ENCODE measurements at places on chromosomes 7 and 10. TPM values are rescaled to one million over a fixed set of nuclear protein-coding genes. Genes with fewer than 3 reads are reported as not detected.

- no peaks in the 10 kb centered on the region for H3K36me3 ChIP-seq
- H3K27ac ChIP-seq, result no peak overlapping the region
- H3K27me3 ChIP-seq, result peaks cover 21% of the 10 kb centered on the region
- no peak for DNase-seq
- no peak overlapping the region for H3K4me3 ChIP-seq
These were observed 102.3 kb upstream of the FAM171A1 start for GRCh38 chr10:15473396-15473767.

- no peaks in the 10 kb centered on the region for H3K4me1 ChIP-seq
- no peak overlapping the region for H3K27ac ChIP-seq
- no peak for DNase-seq
- H3K36me3 ChIP-seq, result no peaks in the 10 kb centered on the region
These were observed 55.8 kb downstream of the BICC1 start for GRCh38 chr10:58568428-58568935.

DNA sequence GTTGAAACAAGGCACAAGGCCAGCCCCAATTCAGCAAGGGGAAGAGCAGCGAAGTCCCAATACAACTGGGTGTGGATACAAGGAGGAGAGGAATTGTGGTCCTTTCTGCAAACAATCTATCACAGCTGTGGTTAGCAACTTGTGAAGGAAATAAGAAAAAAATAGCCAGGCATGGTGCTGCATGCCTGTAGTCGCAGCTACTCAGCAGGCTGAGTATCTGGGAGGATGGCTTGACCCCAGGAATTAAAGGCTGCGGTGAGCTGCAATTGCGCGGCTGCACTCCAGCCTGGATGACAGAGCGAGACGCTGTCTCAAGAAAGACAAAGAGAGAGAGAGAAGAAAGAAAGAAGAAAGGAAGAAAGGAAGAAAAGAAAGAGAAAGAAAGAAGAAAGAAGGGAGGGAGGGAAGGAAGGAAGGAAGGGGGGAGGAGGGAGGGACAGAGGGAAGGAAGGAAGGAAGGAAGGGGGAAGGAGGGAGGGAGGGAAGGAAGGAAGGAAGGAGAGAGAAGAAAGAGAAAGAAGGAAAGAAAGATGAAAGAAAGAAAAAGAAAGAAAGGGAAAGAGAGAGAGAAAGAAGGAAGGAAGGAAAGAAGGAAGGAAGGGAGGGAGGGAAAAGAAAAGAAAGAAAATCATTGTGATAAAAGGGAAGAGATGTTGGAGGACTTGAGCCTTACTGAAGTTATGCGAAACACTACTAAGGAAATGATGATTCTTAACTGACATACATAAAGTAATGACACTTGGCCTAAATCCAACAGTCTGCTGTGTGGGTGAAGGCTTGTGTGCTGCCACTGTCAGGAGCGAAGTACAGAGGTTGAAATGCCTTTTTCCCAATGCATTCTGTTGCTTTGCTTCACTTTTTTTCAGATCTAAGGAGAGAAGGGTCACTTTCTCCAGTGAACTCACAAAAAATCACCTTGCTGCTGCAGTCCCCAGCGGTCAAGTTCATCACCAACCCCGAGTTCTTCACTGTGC is 117.0 kb upstream of the STK17A start:
- no peak overlapping the region for H3K27ac ChIP-seq
- H3K36me3 ChIP-seq, result no peaks in the 10 kb centered on the region
- no peaks in the 10 kb centered on the region for H3K4me1 ChIP-seq
- DNase-seq, result no peak
- H3K4me3 ChIP-seq, result no peak overlapping the region

DNA sequence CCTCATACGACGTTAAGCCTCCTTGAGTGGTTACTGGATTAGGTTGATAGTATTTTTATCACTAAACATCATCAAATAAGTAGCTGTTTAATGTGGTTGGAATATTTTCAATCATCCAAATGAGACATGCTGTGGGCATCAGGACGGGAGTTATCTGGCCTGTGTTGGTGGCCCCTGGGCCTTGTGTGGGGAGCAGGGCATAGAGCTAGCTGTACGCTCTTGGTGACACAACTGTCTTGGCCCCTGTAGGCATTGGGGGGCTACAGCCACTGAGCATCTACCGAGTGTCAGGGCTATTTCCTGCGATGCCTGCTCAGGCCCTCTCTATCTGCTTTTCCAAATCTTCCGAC is 28.3 kb downstream of the BAG3 start:
- H3K27ac ChIP-seq, result no peak overlapping the region
- H3K27me3 ChIP-seq, result no peaks in the 10 kb centered on the region
- DNase-seq, result no peak
- H3K4me3 ChIP-seq, result no peak overlapping the region
- peaks cover 35% of the 10 kb centered on the region for H3K4me1 ChIP-seq

DNA sequence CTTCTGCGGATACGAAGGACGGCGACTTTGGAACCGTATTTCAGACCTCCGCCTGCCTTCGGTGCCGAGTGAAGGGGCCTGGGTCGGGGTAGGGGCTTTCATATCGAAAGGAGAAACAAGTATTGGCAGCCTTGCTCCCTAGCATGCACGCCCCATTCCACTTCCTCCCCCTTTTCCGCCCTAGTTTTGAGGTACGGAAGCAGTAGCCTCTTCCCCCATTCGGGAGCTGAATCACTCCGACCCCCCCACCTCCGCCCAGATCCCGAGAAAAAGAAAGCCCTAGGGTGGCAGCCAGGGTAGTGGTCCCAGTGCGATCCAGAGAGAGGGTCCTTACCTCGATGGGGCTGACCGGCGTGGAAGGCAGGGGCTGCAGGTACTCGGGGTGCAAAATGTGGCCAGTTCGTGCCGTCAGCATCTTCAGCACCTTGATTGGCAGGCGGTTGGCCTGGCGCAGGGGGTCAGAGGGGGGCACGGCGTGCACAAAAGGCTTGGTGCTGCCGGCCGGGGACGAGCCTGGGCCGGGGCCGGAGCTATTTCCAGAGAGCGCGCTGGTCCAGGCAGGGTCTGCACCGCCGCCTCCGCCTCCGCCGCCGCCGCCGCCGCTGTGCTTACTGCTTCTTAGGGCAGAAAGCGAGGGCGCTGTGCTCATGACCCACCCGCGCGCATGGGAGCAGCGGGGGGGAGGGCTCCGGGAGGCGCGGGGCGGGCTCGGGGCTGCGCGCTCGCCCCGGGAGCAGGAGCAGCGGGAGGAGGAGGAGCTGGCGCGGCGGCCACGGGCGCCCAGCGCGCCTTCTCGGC is 594 bp downstream of the ZNF503 start:
- peak overlapping the region; percentile 87 for H3K4me3 ChIP-seq
- H3K27ac ChIP-seq, result peak overlapping the region; percentile 98
- H3K4me1 ChIP-seq, result peaks cover 47% of the 10 kb centered on the region
- DNase-seq, result peak; percentile 29
- H3K36me3 ChIP-seq, result peaks cover 15% of the 10 kb centered on the region

GRB10 gene
- 58.3 TPM for total RNA-seq

RGR gene
- not detected for total RNA-seq

TMEM273 gene
- 19.4 TPM for total RNA-seq

PNPLA8 gene
- 33.4 TPM for total RNA-seq
